Activated naive CD8-positive, alpha-beta T cell treated with anti-CD3 and anti-CD28 coated beads for 36 hours (primary cell): ENCODE measurements at places on chromosomes 16 and 17.

DNA sequence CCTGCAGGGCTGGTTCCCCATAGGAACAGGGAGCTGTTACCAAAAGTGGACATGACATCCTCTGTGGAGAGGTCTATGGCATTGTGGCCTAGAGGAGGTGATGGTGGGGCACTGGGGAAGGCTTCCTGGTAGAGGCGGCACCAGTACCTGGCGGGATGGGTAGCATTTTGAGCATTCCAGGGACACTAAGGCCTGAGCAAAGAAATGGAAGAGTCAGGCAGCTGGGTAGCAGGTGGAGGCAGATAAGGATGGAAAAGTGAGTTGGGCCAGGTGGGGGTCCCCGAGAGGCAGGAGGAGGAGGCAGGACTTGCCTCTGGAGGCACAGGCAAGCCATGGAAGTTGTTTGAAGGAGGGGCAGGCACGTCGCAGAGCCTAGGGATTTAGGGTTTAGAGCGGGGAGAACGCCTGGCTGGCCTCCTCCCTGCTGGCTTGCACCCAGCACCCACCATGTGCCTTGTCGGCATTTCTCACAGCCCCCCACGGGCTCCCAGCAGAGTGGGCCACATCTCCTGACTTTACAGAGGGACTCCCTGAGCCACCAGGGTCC, 5.1 kb upstream of the ADCY7 start:
- H3K4me1 ChIP-seq: peaks cover 36% of the 10 kb centered on the region
- H3K36me3 ChIP-seq: peaks cover 4% of the 10 kb centered on the region
- H3K4me3 ChIP-seq: no peak overlapping the region
- no peak for DNase-seq

GRCh38 chr17:7393613-7394451, 493 bp downstream of the PLSCR3 start:
- peaks cover 24% of the 10 kb centered on the region for H3K4me1 ChIP-seq
- peak overlapping the region; percentile 94 for H3K4me3 ChIP-seq
- H3K36me3 ChIP-seq: peaks cover 11% of the 10 kb centered on the region
- peak overlapping the region; percentile 92 for H3K27ac ChIP-seq
- H3K27me3 ChIP-seq: no peaks in the 10 kb centered on the region

DNA sequence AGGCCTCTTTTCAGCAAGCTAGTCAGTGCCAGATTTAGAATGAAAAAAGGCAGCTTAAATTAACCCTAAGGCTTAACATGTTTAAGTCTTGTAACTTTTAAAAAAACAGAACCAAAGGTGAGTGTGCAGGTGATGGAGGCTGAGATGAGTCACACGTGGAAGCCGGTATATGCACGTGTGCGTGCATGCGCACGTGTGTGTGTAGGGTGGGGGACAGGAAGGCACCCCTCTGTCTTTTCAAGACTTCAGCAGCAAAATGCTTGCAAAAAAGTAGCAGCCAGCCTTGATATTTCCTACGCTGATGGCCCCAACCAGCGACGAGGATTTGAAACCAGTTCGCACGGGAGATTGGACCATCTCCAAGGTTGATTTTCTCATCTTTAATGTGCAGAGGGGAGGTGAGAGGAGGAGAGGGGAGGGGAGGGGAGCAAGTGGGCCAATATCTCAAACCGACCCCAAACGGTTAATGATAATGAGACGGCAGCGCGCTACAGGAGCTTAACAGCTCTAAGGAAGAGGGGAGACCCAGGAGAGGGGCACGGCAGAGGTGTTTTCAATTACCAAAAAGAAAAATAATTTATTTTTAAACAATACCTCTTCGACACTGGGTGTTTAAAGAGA, 154.7 kb downstream of the ZNF423 start:
- H3K27me3 ChIP-seq: peaks cover 30% of the 10 kb centered on the region
- no peak overlapping the region for H3K4me3 ChIP-seq
- no peaks in the 10 kb centered on the region for H3K4me1 ChIP-seq
- DNase-seq: no peak
- H3K36me3 ChIP-seq: no peaks in the 10 kb centered on the region

DNA sequence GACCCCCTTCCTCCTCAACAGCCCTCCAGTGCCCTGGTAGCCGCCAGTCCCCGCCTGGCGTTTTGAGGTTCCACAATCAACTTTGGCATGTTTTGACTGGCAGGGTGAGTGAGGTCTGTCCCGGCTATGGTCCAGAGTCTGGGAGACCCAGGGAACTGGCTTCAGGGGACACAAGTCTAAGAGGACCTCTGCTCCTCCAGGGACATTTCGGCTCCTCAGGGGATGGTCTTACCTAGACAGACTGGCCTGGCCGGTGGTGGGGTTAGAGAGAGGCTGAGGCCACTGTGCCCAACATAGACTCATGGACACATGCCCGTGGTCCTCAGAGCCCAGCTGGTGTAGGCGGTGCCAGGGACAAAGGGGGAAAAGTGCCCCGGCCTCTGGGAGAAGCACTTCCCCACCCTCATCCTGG, 2.2 kb downstream of the TMC8 start:
- peaks cover 52% of the 10 kb centered on the region for H3K4me1 ChIP-seq
- H3K4me3 ChIP-seq: peak overlapping the region; percentile 76
- peak overlapping the region; percentile 55 for H3K27ac ChIP-seq
- H3K27me3 ChIP-seq: no peaks in the 10 kb centered on the region

DNA sequence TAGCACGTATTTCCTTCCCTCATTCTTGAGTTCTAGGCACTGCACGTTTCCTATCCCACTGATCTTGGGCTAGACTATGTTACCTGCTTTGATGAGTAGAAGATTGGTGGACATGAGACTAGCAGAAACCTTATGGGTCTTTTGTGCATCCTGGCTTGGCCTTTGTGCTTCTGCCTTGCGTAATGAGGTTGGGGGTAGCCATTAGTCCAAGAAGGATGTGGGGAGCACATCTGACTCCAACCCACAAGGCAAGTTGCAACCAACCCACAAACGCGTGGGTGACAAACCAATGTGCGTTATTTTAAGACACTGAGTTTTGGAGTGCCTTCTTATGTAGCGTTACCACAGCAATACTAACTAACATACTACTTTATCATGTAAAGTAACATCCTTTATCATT, 180.4 kb upstream of the IRX5 start:
- no peak overlapping the region for H3K27ac ChIP-seq
- H3K36me3 ChIP-seq: no peaks in the 10 kb centered on the region
- H3K4me1 ChIP-seq: no peaks in the 10 kb centered on the region
- H3K4me3 ChIP-seq: no peak overlapping the region
- H3K27me3 ChIP-seq: peaks cover 9% of the 10 kb centered on the region

- H3K36me3 ChIP-seq: no peaks in the 10 kb centered on the region
- no peak overlapping the region for H3K4me3 ChIP-seq
- DNase-seq: no peak
- H3K27me3 ChIP-seq: no peaks in the 10 kb centered on the region
Measured at GRCh38 chr17:81996757-81997441, 19.5 kb downstream of the ASPSCR1 start.

DNA sequence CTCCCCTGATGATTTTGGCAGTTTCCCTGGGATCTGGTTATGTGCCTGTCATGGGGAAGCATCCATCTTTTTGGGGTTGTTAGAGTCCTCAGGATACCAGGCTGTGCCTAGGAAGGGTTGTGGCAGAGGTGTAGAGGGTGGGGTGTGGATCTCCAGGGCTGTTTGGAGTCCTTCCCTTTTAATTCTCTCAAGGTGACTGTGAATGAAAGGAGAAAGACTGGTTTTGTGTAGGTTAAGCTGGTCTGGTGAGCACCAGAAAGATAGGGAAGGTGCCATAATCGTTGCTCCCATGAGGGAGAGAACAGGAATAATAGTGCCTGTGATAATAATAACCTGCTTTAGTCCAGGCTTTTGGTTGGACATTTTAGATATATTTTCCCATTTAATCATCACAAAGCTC, 7.0 kb downstream of the MAP2K4 start:
- DNase-seq: no peak
- H3K27ac ChIP-seq: no peak overlapping the region
- no peaks in the 10 kb centered on the region for H3K27me3 ChIP-seq
- peaks cover 31% of the 10 kb centered on the region for H3K36me3 ChIP-seq
- H3K4me1 ChIP-seq: peaks cover 73% of the 10 kb centered on the region
- H3K4me3 ChIP-seq: no peak overlapping the region

- peaks cover 3% of the 10 kb centered on the region for H3K4me1 ChIP-seq
- peaks cover 17% of the 10 kb centered on the region for H3K36me3 ChIP-seq
- H3K27ac ChIP-seq: no peak overlapping the region
Measured at GRCh38 chr16:87445486-87445885, 47.3 kb downstream of the ZCCHC14 start.

GRCh38 chr17:7022781-7023571, at the start of gene BCL6B:
TSS of gene BCL6B (plus strand) at chr17:7023050. CDS start at chr17:7023672, 622 bp downstream.
- peaks cover 2% of the 10 kb centered on the region for H3K36me3 ChIP-seq

DNA sequence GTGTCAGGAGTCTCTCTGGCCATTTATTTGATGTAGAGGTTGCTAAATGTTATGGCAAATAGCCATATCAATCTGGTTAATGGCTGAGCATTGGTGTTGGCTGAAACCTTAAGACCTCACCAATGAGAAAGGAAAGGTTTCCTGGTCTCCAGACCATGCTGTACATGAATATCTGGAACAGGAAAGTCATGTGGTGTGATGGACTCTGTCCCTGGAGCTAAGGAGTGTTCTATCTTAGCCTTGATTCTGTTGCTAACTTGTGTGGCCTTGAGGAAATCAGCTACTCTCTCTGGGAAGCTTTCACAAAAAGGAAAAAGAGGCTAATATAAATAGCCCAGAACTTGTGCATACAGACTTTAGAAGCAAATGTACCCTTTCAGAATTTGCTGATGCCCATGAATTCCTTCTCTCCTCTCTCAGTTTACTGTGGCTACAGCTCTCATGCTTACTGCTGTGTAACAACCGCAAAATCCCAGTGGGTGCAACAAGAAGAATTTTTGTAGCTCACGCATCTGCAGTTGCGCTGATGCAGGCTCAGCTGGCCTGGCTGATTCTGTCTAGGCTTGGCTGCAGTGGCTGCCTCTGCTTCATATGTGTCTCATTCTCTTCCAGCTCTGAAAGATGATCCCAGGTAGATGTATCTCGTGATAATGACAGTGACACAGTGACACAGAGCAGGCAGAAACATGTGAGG, 287.5 kb downstream of the NPIPA8 start:
- H3K4me3 ChIP-seq: no peak overlapping the region
- peaks cover 18% of the 10 kb centered on the region for H3K27me3 ChIP-seq

DNA sequence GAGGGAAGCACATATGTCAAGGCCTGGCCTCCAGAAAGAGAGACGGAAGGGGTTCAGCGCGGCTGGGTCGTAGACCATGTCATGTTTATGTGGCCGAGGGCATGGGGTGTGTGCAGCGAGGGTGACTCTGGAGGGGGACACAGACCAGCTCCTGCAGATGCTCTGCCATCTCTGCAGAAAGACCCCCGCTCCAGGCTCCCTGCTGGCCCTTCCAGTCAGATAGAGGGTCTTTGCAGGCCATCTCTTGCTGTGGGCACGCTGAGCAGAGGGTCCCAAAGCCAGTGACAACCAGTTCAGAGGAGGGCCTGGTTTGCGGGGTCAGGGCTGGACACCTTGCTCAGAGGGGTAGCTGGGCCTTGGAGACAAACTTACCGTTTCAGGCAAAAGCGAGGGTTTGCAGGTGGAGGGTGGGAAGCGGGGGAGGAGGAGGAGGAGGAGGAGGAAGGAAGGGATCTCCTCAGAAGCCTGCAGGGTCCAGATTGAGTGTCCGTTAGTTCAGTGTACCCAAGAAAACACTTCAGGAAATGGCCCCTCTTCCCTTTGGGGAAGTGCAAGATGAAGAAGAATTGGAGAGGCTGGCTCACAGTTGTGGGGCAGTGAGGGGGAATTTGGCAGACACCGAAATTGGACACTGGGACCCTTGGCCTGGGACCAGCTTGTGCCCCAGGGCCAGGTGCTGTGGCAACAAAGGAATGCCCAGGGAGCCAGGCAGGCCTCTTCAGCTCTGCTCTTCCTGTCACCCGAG, 102.8 kb downstream of the CMIP start:
- H3K4me3 ChIP-seq: no peak overlapping the region
- H3K27ac ChIP-seq: no peak overlapping the region
- H3K36me3 ChIP-seq: peaks cover 2% of the 10 kb centered on the region
- H3K27me3 ChIP-seq: no peaks in the 10 kb centered on the region

DNA sequence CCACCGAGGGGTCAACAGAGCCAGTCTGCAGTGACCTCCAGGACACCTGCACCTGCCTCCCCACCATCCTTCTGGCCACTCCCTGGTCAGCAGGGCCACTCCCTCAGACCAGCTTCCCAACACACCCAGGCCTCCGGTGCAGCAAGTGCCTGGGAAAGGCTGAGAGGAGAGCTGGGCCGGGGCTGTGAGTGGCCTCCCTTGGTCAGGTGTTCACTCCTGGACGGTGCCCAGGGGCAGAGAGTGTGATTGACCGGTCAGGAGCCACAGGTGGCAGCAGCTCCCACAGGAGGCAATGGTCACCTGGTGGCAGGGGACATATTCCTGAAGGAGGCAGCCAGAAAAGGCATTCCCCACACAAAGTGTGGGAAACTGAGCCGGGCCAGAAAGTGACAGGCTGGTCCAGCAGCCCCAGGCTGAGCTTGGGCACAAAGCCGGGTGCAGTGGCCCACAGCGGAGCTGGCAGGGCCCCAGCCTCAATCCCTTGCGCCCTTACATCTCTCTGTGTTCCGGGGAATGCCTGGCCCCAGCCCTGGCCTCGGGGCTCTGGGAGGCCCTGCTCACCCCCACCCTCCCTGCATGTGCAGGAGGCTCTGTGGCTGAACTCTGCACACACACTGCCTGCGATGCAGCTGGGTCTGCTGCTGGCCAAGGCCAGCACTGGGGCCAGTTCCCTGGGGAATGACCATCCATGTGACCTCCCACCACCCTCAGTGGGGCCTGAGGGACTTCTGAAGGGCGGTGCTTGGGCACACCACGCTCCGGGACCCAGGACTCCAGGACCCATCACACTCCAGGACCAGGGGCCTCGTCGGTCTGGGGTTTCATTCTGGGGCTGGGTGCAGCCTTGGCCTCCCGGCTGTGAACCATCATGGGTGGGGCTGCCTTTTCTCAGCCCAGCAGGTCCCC, 1.2 kb upstream of the C17orf99 start:
- H3K27ac ChIP-seq: peak overlapping the region; percentile 45
- H3K36me3 ChIP-seq: peaks cover 13% of the 10 kb centered on the region
- H3K4me3 ChIP-seq: no peak overlapping the region
- no peaks in the 10 kb centered on the region for H3K27me3 ChIP-seq

DNA sequence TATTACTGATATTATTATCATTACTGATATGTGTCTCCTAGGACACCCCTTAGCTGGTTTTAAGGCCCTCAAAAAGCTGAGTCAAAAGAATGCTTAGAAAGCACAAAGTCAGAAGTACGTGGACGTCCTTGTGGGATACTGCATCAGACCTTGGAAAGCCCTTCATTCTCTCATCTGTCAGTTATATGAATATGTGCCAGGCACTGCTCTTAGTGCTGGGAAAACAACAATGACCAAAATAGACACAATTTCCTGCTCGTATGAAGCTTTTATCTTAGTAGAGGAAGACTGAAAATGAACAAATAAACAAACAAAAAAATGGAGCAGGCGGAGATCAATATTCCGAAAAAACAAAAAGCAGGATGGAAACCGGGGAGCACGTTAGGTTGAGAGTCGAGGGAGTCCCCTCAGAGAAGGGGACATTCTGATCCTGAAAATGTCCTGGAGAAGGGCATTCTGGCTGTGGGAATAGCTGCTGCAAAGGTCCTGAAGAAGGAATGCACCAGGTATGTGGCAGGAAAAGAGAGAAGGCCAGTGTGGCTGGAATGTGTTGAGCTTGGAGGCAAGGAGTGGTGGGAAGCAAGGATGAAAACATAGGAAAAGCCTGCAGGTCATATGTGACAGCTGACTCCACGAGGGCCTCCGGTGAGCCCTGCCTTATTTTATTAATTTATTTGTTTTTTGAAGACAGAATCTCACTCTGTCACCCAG, 15.5 kb upstream of the TMEM94 start:
- no peak overlapping the region for H3K27ac ChIP-seq
- H3K36me3 ChIP-seq: no peaks in the 10 kb centered on the region
- H3K4me1 ChIP-seq: peaks cover 3% of the 10 kb centered on the region
- H3K27me3 ChIP-seq: peaks cover 3% of the 10 kb centered on the region
- DNase-seq: no peak
